ENCODE measurements at places on chromosomes 6 and 20.

DNA sequence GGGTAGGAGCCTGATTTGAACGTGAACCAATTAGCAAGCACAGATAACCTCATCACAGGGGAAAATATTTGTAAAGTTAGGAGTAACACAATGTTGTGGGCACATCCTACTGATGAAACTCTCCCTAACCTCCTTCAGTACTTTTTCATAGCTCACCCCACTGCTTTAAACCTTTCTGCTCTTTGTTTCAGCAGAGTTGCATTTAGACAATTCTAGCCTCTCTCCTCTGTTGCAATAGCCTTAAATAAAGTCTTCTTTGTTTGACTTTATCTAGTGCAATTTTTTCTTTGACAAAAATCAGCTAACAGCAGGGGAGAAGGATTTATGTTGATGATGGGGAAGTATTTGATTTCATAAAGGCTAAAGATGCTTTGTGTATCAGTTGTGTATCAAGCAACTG is 14.1 kb downstream of the C6orf141 start:
- DNase-seq = no peak

GRCh38 chr20:58131551-58132142 is 96.8 kb downstream of the ANKRD60 start:
- DNase-seq = no peak

- DNase-seq = no peak
These were observed 75.1 kb downstream of the LY86 start for GRCh38 chr6:6663421-6664135.

DNA sequence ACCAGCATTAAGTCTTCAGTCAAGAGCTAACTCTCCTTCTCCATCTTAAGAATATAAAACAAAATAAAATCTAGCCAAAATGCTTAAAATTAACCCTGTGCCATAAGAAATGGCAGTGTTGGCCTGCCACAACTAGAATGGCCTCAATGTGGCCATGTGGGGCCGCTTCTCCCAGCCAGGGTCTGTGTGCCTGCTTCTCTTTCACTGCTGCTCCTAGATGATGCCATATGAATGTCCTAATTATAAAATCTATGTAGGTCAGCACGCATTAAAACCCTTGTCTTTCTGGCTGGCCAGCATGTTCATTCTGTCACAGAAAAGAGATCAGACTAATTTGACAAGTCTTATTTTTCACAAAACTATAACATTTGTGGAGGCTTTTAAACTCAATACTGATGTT is 102.6 kb downstream of the C6orf118 start:
- DNase-seq = no peak

DNA sequence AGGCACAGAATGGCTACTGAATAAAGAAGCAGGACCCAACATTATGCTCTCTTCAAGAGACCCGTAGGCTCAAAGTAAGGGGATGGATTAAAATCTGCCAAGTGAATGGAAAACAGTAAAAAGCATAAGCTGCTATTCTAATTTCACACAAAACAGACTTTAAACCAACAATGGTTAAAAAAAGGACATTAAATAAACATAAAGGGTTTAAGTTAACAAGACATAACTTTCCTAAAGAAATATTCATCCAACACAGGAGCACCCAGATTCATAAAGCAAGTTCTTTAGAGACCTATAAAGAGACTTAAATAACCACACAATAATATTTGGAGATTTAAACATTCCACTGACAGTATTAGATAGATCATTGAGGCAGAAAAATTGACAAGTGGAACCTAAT is 624.5 kb downstream of the RFPL4B start:
- no peak for DNase-seq

Data from CD4-positive, alpha-beta T cell treated with Interleukin-4 for 4 hours (primary cell).